ENCODE measurements at places on chromosomes 5 and 9.

- DNase-seq, result no peak
Measured at GRCh38 chr9:81652058-81652687, 37.2 kb downstream of the TLE1 start.

- no peak for DNase-seq
Measured at GRCh38 chr5:151127926-151128325, 29.7 kb downstream of the ANXA6 start.

GRCh38 chr5:107593009-107593408, 77.7 kb downstream of the EFNA5 start:
- no peak for DNase-seq

DNA sequence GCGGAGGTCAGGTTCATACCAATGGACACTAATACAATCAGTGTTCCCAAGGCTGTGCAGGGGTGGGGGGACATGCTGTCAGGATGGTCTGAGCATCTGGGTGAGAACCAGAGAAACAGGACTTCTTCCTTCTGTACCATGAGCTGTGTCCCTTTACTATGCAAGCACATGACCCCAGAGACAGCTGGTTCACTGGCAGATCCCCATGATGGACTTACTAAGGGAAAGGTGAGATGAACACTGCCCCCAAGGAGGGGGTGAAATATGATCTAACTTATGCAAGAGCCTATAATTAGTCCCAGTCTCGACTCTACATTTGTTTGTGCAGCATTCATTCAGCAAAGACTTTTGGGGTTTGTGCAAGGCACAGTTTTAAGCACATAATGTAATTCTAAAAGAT, 91.4 kb downstream of the LIFR start:
- DNase-seq, result no peak

- DNase-seq, result peak; percentile 70
Measured at GRCh38 chr5:5340206-5340729, 82.2 kb upstream of the ICE1 start.

- DNase-seq, result no peak
Measured at GRCh38 chr9:91758491-91758981, 191.5 kb downstream of the ROR2 start.

GRCh38 chr5:113325054-113325453, 109.7 kb downstream of the TSSK1B start:
- no peak for DNase-seq

GRCh38 chr5:151270599-151270998, 17.6 kb downstream of the GM2A start:
- peak; percentile 60 for DNase-seq

DNA sequence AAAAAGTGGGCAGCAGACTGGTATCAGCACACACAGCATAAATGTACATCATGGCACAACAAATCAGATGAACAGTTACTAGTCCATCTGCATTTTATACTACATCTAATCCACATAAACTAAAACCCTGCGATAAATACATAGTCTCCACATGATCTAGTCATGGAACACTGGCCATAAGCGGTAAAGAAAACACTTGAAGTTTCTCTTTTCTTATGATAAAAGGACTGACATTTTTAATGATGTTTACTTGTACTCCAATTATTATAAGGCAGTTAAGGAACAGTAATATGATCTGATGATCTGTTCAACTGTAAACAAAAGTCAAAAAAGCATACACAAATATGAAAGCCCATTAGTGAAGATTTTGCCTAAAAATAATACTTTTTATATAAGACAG, 112.5 kb downstream of the MPDZ start:
- no peak for DNase-seq

DNA sequence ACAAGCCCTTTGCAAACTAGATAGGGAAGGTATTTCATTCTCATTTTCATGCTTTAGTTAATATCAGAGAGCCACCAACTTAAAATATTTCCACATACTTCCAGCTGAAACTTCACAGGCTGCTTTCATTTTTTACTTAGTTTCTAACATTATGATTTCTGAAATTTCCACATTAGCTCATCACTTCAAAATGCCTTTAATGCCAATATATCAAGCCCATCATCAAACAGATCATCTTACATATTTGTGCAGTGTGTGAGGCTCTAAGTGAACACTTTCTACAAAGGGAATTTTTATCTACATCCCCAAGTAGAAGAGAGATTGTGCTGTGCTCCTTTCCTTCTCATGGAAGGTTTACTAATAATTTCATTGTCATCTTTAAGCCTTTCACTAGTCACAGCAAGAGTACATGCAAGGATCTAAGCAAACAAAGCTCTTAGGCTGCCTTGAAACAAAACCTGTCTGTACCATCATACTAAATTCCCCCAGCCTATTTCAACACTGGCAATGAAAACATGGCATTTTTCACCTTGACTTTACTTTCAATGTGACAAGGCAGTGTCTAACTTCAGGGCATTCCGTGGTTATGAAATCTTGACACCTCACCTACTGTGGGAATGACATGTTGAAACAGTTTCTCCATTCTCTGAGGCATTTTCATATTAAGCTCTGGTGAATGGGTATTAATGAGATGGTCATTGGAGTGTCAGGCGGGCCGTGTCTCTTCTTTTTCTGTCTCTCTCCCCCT, 45.4 kb downstream of the PPP2R2B start:
- peak; percentile 65 for DNase-seq

DNA sequence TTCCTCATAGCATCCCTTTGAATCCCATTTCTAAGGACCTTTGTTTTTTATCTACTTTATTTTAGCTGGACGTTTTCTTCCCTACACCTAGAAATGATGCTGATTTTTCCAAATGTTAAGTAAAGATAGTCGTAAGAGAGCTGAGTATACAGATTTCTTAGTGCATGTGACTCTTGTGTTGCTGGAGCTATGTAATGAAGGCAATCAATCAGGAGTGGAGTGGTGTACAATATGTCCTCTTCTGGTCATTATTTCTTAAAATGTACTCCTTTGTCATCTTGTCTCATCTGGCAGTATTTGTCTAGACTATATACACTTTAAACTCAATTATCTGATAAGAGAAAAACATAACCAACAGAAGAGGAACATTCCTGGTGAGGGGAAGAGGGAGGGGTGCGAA, 13.5 kb downstream of the GAPT start:
- DNase-seq, result no peak

- no peak for DNase-seq
Measured at GRCh38 chr5:145668714-145669113, 166.4 kb downstream of the PRELID2 start.

- peak; percentile 88 for DNase-seq
Measured at GRCh38 chr9:69674716-69675438, 2.7 kb upstream of the APBA1 start.

- peak; percentile 74 for DNase-seq
Measured at GRCh38 chr5:173326501-173326960, 1.7 kb downstream of the STC2 start.

GRCh38 chr5:89457411-89458331, 574.7 kb upstream of the MEF2C start:
- peak; percentile 59 for DNase-seq

DNA sequence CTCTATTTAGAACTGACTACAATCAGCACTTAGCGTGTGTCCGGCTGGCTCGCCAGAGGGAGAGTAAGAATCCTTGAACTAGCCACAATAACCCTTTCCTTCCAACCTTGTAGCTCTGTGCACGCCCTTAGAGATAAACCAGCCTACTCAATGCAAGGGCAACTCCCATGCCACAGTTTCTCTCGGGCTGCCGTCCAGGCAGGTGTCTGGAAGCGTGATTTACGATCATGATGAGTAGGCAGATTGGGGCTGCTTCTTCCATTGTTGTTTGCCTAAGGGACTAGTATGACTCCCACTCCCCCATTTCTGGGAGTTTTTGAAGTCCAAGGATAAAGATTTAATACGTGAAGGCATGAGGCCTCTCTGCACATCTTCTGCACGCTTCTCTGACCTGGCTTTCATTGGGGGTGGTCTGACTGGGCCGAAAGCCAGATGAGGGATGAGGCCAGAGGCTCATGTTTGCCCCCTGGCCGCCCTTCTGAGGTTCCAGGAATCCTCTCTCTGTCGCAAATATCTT, 134.0 kb upstream of the MYO10 start:
- peak; percentile 37 for DNase-seq

DNA sequence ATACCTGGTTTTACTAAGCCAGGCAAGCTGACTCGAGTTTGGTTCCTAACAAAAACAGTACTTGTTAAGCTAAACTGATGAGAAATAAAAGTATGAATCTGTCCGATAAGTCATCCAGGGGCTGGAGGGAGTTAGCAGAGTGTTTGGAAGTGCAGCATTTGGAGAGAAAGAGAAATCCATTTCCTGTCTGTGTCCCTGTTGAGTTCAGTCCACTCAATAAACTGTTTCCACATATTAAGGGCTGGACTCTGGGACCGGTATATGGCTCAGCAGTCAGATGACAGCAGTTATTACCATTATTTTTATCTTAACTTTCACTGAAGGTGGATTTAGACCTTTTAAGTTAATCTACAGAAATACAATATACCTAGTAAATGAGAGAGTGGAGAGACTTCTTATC, 130.6 kb upstream of the ADRA1B start:
- DNase-seq, result no peak

DNA sequence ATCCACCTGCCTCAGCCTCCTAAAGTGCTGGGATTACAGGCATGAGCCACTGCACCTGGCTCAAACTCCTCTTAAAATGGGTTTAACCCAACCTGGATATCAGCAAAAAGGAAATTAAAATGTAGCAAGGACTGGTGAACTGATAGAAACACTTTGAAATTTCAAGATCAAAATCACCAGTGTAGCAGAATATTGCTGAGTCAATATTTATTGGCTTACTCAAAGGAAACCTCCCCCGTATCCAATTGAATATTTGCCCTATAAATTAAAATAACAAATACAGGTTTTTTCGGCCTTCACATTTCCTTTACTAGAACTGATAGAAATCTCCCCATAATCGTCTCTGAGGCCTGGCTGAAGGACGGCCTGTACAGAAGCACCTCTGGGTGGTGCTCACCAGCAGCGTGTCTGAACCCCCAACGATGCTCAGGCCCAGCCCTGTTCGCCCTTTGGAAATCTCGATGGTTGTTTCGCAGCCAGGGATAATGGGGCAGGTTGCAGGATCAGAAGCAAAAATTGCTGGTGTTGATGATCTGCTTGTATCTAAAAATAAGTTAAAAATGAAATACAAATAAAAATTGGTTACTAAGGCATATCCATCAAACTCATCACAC, 156.6 kb downstream of the MPDZ start:
- no peak for DNase-seq

- no peak for DNase-seq
Measured at GRCh38 chr5:4518903-4519672, 621.0 kb upstream of the ADAMTS16 start.

DNA sequence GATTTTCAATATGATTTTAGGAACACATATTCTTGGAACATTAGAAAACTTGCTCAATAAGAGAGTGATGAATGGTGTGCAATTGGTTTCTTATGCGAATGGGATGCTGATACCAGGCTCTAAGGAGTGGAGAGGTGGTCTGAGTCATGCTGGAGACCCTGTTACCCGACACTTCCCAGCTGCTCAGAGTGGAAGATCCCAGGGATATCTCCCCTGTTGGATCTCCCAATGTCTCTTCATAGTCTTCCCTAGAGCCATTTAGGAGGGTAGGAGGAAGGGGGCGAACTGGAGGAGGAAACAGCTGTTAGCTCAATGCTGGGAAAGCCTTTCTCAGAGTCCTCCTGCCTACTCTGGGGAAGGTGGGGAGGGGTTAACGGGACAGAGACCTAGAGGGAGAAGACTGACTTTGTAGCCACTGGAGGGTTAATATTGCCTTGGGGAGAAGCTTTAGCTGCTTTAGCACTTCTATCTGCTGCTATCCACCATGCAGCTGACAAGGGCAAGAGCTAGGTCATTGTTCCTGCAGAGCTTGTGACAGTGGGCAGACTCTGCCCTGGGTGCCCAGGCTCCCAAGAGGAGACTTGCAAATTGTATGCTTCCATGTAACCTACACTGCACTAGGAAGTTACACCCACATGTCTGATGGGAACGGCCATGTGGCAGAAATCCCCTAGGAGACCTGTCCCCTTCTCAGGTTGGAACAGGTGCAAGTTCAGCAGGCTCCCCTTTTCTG, 301.0 kb downstream of the GADD45G start:
- DNase-seq, result no peak

DNA sequence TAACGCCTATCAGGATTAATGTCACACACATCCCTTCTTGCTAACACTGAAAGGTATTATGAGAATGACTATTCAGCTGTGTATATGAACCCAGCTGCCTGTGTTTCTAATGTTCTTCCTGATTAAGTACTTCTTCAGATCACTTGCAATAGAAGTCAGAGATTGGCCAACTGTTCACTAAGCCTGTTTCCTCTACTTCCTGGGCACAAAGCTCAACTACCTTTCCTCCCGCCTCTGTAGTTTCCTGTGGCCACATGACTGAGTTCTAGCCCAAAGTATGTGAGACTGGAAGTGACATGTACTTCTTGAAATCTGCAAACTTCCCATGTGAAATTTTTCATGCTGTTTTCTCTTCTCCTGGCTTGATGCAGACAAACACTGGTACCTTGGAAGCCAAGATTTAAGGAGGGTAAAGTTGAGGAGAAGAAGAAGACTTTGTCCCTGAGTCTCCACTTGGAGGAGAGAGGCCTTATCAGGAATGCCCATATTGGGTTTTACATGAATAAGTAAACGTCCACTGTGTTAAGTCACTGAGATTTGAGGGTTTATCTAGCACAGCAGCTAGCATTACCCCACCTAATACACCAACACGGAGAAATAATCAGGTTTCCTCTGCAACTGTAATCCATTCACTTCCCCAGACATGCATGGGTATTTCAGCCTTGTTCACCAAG, 58.6 kb downstream of the SLIT3 start:
- DNase-seq, result no peak

DNA sequence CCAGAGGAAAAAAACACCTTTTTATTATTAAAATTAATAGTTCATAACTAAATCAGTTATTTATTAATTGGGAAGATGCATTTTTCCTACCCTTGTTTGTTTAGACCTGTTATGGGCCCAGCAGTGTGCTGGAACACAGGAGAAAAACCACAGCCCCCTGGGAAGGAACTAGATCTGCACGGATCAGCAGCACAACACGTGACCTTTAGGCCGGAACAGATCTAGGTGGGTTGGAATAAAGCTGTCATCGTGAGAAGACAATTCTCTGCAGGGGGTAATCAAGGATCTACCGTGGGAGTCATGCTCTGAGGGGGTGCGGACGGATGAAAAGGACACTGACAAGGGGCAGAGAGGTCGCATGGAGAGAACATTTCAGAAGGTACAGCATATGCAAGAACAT, 95.8 kb upstream of the SPATA31C2 start:
- no peak for DNase-seq

DNA sequence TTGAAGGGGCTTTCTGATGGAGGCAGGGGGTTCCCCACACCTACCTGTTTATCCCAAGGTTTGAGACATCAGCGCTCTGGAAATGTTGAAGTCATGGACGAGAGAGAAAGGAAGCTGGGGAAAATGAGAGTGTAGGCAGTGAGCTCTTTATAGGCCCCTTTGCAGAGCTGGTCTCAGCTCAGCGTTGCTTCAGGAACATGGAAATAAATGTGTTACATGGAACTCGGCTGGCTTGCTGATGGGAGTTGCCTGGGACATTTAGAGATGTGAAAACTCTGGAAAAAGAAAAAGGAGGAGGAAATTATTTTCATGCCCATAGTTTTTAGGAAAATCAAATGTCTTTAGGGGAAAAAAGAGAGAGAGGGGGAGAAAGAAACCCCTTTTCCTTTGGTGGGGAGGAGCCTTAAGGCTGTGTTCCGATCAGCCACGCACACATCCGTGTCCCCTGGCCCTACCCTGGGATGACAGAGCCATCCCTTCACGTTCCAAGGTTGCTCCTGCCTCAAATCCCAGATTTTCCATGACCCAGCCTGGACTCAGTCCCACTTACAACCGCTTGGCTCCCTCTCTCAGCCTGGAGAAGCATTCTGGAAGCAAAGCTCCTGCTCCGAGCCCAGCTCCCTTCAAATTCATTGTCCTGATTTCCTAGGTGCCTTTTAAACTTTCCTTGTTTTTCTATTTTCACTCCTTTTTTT, 78.3 kb downstream of the COL27A1 start:
- no peak for DNase-seq

All from foreskin keratinocyte (primary cell).